ENCODE measurements at places on chromosomes 6 and 20.

- no peak for DNase-seq
Measured at GRCh38 chr6:5630636-5631035, 369.3 kb downstream of the FARS2 start.

DNA sequence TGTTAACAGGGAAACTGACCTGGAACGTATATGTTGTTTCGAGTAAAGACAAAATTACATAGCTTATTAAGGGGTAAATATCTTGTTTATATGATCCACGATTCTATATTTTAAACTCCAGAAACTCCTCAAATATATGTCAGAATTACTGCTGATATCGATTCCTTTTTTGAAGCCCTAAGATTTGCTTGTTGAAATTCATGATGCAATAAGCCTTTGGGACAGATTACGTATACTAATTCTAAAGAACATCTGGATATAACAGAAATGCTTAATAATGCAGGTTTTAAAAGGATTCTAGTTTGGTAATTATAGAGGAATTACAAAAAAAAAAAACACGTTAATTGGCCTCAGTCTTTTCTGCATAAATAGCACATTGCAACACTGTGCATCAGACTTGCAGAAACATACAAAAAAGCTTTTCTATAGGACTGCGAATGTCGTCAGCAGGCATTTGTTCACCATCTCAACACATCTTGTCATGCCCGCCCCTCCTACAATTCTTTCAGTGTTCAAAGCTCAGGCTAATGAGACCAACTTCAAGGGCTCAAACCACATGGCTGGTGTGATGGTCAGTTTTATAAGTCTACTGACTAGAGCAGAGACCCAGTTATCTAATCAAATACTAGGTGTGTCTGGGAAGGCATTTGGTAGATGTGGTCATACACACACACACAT is 74.9 kb downstream of the AGPAT4 start:
- DNase-seq: no peak

GRCh38 chr6:7685276-7685675 is 40.6 kb upstream of the BMP6 start:
- DNase-seq: no peak

DNA sequence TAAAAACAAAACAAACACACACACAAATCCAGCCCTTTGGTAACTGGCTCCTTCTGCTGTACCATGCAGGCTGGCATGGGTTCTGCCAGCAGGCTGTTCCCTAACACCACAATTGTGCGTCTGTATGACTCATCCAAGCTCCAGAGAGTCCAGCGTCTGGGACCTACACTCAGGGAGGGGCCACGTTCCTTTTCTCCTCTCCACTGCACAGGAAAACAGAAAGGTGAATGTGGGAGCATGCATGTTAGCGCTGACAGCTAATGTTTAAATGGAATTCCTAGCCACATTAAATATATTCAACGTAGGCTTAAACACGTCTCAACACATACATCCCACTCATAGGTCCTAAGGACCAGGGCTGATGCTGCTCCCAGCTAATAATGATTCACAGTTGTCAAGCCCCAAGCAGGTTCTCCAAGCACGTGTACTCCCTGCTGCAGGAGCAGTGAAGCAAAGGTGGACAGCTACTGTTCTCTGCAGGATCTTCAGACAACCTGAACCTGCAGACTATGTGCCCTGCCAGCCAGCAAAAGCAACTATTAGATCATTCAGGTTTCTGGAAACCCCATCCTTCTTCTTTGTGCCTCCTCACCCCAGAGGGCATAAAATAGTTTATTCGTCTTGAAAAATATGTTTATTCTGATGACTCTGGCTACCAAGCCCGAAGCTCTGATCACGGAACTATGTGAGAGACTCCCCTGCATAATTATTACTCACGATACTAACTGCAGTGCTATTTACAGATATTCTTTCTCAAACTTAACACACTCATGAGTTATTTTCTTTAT is 20.9 kb downstream of the MAP1LC3A start:
- no peak for DNase-seq

DNA sequence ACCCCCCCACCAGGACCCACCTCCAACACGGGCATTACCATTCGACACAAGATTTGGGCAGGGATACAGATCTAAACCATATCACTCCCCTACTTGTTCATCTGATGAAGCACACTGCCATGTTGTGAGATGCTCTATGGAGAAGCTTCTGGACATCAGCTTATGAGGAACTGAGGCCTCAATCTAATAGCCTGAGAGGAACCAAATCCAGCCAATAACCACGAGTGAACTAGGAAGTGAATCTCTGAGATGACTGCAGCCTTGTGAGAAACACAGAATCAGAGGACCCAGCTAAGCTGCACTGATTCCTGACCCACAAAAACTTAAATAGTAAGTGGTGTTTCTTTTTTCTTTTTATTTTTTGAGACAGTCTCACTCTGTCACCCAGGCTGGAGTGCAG is 21.6 kb upstream of the ZBTB2 start:
- no peak for DNase-seq

DNA sequence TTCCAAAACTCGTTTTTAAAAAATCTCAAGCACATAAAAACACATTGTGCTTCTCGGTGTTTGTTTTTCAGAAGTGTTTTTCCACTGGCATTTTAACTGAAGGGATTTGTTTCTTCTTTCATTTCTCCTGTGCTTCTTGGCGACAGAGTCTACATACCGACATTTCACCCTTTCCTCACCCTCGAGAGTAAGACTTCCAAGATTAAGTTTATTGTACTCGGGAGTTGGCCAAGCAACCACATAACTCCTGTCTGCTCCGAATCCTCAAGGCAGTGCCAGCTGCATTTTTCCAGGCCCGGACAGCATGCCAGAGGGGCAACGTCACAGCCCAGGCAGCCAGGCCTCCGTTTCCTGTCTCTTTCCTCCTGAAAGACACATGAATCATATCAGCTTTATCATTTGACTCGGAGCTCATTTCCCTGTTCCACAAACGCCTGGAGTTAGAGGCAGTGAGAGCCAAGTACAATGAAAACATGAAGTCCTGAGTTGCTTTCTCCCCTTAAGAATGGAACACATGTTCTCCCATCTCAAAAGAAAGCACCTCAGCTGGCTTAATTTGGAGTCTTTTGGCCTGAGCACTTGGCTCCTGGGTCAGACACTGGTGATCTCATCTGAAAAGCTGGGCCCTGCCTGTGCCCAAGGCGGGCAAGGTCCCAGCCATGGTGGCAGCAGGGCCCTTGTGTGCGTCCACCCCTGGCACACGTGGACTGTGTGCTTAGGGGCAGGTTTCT is 23.2 kb upstream of the FAM50B start:
- DNase-seq: no peak
